Sigmoid colon (tissue), 7 donors: ENCODE measurements at places on chromosomes 1 and 21. TPM values are rescaled to one million over a fixed set of nuclear protein-coding genes. Genes with fewer than 3 reads are reported as not detected.

The AMY2B gene
- total RNA-seq: 56.4 TPM

The RBP7 gene
- total RNA-seq: 4.2 TPM

The S100A14 gene
- not detected for total RNA-seq

The EPHB2 gene
- total RNA-seq: 4.4 TPM

The LCE1D gene
- not detected for total RNA-seq

The OR10Z1 gene
- not detected for total RNA-seq

The L1TD1 gene
- 0.99 TPM for total RNA-seq

GRCh38 chr21:21101911-21102310, 103.7 kb downstream of the NCAM2 start:
- no peaks in the 10 kb centered on the region for H3K36me3 ChIP-seq
- no peaks in the 10 kb centered on the region for H3K4me1 ChIP-seq
- no peak overlapping the region for H3K4me3 ChIP-seq
- H3K27ac ChIP-seq: no peak overlapping the region
- H3K27me3 ChIP-seq: no peaks in the 10 kb centered on the region

- no peaks in the 10 kb centered on the region for H3K36me3 ChIP-seq
- peaks cover 95% of the 10 kb centered on the region for H3K4me1 ChIP-seq
- H3K27me3 ChIP-seq: no peaks in the 10 kb centered on the region
- H3K27ac ChIP-seq: peak overlapping the region; percentile 88
- no peak overlapping the region for H3K4me3 ChIP-seq
- no peak for DNase-seq
Observed at GRCh38 chr1:158021721-158022120, 28.3 kb downstream of the KIRREL1 start.

GRCh38 chr1:204920967-204921366, 50.3 kb downstream of the NFASC start:
- no peaks in the 10 kb centered on the region for H3K36me3 ChIP-seq
- peak; percentile 48 for DNase-seq
- H3K27ac ChIP-seq: no peak overlapping the region
- H3K27me3 ChIP-seq: no peaks in the 10 kb centered on the region
- no peaks in the 10 kb centered on the region for H3K4me1 ChIP-seq

DNA sequence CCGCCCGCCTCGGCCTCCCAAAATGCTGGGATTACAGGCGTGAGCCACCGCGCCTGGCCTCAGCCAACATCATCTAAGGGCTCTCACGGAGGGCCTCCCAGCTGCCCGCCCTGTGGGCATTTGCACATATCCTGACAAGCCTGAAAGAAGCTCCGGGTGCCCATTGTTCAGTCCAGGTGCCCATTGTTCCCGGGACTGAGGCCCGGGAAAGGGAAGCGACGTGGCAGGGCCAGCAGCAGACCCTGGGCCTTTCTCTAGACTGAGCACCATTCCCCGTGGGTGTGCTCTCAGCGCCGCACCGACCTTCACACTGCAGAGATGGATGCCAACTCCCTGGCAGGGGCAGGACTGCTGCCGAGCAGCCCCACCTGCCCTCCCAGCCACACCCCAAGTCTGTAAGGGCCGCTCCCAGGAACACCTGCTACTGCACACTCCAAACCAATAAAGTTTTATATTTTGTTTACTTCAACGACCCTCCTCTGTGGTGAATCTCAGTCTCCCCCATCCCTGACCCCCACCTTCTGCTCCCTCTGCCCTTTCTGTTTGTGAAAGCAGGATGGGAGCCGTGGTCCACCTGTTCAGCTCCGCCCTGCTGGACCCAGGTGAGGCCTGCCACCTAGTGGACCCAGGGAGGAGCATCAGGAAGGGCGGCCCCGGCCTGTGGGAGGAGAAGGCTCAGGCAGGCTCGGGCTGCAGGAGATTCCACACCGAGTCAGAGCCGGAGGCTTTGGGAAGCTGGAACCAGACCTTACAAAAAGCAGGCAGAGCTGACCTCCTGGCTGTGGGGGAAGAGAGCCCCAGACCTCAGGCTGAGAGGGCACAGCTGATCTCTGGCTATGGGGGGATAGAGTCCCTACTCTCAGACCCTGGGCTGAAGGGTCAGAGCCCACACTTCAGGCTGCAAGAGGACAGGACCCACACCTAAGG, 1.1 kb upstream of the TMEM82 start:
- H3K27me3 ChIP-seq: no peaks in the 10 kb centered on the region
- H3K4me1 ChIP-seq: no peaks in the 10 kb centered on the region
- peak; percentile 91 for DNase-seq
- H3K36me3 ChIP-seq: no peaks in the 10 kb centered on the region
- no peak overlapping the region for H3K27ac ChIP-seq
- no peak overlapping the region for H3K4me3 ChIP-seq

GRCh38 chr1:109619576-109620400, at the start of the genes AMPD2 and GNAT2:
TSS of gene AMPD2 (plus strand) at chr1:109619837. CDS start at chr1:109621176, 1,339 bp downstream.
TSS of gene GNAT2 (minus strand) at chr1:109619616. CDS start at chr1:109612870, 6,746 bp downstream.
- peak within 1 kb of the TSS; percentile 83 for H3K27ac ChIP-seq
- H3K4me1 ChIP-seq: peaks cover 58% of the 10 kb centered on the region

DNA sequence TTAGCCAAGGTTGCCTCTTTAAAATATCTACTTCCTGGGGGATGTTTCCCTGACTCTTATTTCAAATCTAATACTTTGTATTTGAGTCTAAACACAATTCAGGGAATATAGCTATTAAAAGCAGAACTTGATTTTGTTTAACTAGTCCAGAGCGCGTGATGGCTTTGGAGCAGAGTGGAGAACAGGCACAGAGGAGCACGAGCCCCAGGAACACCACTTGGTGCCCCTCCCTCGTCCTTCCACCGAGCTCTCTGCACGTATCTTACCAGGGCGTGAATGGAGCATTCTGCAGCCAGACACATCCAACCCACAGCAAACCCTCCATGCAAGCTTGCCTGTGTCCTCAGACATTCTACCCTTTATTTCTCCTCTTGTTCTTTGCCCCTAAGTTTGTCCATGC, 14.1 kb downstream of the KIF26B start:
- H3K27me3 ChIP-seq: peaks cover 10% of the 10 kb centered on the region
- no peak overlapping the region for H3K27ac ChIP-seq
- peaks cover 4% of the 10 kb centered on the region for H3K4me1 ChIP-seq

DNA sequence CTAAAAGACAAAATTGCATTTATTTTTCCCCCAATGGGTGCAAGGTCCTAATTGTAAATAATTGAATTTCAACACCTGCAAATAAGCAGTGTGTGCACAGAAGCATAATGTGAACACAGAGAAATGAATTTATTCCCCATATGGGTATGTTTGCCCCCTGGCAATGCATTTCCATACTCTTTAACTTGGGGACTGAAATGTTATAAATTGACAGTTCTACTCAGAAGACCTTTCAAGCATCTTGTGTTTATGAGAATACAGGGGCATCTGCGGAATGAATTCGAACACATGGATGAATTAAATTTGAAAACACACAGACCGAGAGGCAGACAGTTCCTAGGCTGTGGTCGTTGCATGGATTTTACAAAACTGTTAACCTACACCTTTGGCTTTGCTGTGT, 3.5 kb downstream of the PBX1 start:
- H3K4me3 ChIP-seq: peak overlapping the region; percentile 88
- no peak for DNase-seq
- H3K36me3 ChIP-seq: no peaks in the 10 kb centered on the region
- peak overlapping the region; percentile 85 for H3K27ac ChIP-seq
- H3K27me3 ChIP-seq: no peaks in the 10 kb centered on the region
- H3K4me1 ChIP-seq: peaks cover 34% of the 10 kb centered on the region

DNA sequence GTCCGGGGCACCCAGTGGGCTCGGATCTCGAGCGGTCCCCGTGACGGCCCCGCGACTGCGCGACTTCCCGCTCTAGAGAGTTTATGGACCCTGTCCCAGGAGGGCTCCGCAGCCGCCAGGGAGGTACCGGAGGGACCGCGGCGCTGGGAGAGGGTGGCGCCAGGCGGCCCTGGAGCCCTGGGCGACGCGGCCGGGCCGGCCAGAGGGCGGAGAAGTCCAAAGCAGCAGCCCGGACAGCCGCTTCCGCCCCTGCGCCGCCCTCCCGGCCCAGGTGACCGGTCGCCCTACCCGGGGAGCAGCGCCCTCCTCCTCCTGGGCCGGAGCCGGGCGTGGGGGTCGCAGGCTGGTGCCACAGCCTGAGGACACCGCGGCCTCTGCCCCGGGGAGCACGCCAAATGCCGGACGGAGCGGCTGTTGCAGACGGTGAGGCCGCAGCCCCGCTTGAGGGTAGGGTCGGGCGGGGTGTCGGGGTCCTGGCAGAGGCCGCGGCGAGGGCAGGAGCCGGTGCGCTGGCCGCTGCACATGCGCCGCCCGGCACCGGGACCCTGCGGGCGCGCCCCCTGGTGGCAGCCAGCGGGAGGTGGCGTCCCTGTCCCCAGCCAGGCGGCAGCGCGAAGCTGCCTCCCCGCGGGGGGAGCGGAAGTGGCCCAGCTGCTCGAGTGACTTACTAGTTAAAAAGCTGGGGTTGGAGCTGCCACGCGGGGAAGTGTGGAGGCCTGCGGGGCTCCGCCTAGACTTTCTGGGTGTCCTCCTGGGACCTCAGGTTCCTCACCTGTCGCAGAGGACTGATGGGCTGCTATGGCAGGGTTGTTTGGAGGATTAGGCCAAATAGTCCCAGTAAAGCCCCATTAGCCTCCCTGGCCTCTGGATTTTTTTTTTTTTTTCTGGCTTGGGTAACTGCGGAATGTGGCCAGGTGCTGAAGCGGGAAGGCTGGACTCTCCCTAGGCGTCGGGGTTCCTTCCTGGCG, 20.9 kb upstream of the ZNF678 start:
- peaks cover 18% of the 10 kb centered on the region for H3K4me1 ChIP-seq
- peak overlapping the region; percentile 79 for H3K27ac ChIP-seq

DNA sequence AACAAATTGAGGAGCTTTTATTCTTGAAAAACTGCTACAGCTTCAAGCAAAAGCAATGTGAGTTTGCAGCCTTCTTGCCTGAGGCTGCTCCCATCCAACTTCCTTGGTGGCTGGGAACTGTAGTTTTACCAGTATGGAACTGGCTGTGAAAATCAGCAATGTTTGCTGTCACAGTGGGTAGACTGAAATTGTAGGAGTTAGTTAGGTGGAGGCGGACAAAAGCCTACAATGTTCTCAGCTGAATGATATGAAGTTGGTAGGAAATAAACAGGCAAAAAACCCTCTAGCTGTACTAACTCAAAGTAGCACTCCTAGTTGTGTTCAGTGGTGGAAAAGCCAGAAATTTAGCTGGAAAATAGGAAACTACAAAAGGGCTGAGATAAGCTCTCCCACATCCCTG, 18.5 kb downstream of the HAX1 start:
- no peaks in the 10 kb centered on the region for H3K27me3 ChIP-seq
- H3K4me3 ChIP-seq: no peak overlapping the region

GRCh38 chr1:113677250-113678158, 81.8 kb downstream of the PHTF1 start:
- H3K27ac ChIP-seq: no peak overlapping the region
- no peak overlapping the region for H3K4me3 ChIP-seq
- H3K36me3 ChIP-seq: no peaks in the 10 kb centered on the region
- DNase-seq: no peak

DNA sequence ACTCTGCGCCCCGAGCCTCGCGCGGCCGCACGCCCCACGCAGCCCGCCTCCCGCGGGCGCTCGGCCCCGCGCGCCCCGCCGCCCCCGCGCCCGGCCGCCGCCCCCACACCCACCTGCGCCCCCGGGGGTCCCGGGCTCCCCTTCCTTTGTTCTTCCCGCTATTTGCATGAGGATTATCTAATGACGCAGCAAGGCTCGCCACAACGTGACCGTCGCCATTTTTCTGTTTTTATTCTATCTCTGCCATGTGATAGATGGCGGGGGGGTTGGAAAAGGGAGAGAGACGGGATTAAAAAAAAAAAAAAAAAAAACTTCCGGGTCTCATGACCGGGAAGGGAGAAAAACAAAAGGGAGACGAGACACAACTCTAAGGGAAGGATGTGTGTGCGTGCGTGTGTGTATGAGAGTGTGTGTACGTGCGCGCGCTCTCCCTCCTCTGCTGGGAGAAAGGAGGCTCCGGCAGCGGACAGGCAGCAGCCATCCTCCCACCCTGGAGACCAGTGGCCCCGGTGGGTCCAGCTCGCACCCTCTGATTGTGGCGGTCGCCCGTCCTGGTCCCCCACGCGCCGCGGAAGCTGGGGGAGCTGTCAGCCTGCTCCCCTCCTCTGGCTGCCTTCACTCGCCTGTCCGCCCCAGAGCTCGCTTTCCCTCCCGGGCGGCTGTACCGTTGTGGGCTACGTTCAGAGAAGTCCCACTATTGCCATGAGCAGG, 80.4 kb upstream of the AK4 start:
- H3K36me3 ChIP-seq: no peaks in the 10 kb centered on the region
- no peaks in the 10 kb centered on the region for H3K27me3 ChIP-seq
- peaks cover 32% of the 10 kb centered on the region for H3K4me1 ChIP-seq
- H3K27ac ChIP-seq: peak overlapping the region; percentile 99
- H3K4me3 ChIP-seq: peak overlapping the region; percentile 95
- DNase-seq: peak; percentile 89

DNA sequence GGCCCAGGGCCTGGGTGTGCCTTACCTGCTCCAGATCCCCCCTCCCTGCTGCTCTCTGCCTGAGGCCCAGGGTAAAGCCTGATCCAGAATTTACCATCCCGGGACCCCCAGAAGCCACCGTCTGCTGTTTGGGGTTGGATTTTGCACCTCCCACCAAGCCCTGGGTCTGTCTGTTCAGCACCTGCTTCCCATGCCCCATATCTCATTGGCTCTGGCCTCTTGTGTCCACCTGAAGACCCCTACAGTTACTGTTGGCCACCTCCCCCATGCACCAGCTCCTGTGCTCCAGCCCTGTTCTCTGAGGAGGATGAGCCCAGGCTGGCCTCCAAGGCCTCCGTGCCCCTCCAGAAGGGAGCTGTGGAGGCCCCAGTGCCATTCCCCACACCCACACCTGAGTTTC, 113.9 kb downstream of the GRIK3 start:
- DNase-seq: peak; percentile 24
- H3K27me3 ChIP-seq: no peaks in the 10 kb centered on the region
- no peaks in the 10 kb centered on the region for H3K36me3 ChIP-seq
- no peaks in the 10 kb centered on the region for H3K4me1 ChIP-seq
- H3K27ac ChIP-seq: no peak overlapping the region

GRCh38 chr21:45478115-45478801, 64.0 kb downstream of the SLC19A1 start:
- peak overlapping the region; percentile 1 for H3K4me3 ChIP-seq
- peaks cover 61% of the 10 kb centered on the region for H3K36me3 ChIP-seq

DNA sequence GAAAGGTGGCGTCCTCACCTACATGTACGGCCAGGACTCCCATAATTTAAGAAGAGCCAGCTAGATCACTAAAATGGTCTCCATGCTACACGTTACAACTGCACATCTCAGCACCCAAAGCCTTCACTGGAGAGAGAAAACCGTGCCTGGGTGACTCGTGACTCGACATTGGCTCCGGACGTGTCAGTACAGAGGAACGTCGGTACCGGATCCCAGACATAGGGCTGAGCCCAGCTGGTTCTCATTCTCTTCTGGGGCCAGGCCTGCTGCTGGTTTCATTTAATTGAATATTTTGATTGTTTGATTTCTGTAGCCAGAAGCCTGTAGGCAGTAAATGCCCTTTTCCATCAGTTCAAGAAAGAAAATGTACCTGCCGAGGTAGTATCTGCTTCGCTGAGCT, 93.1 kb downstream of the HHIPL2 start:
- no peaks in the 10 kb centered on the region for H3K36me3 ChIP-seq
- peak; percentile 75 for DNase-seq
- peak overlapping the region; percentile 35 for H3K27ac ChIP-seq
- H3K4me1 ChIP-seq: no peaks in the 10 kb centered on the region
- H3K27me3 ChIP-seq: no peaks in the 10 kb centered on the region

DNA sequence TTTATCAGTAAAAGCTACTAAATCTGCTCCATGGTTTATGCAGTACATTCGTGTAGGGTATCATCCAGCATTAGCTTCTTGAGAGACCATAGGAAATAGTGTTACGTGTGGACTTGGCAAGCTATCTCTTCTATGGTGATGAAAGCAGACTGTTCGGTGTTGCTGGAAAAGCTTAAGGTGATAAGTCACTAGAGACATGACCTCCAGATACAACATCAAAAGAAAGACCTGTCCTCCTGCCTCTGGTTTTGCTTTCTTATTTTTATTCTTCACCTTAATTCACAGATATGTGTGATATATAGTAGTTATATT, 53.5 kb upstream of the S1PR1 start:
- DNase-seq: no peak
- no peak overlapping the region for H3K4me3 ChIP-seq
- no peak overlapping the region for H3K27ac ChIP-seq
- H3K36me3 ChIP-seq: no peaks in the 10 kb centered on the region
